ENCODE measurements at places on chromosomes 3 and 15. TPM values are rescaled to one million over a fixed set of nuclear protein-coding genes. Genes with fewer than 3 reads are reported as not detected.

- H3K4me3 ChIP-seq: no peak overlapping the region
- DNase-seq: no peak
- no peaks in the 10 kb centered on the region for H3K4me1 ChIP-seq
- no peak overlapping the region for H3K27ac ChIP-seq
- H3K36me3 ChIP-seq: no peaks in the 10 kb centered on the region
Measured at GRCh38 chr3:149487598-149488197, 13.2 kb downstream of the TM4SF4 start.

- H3K27me3 ChIP-seq: no peaks in the 10 kb centered on the region
- no peak overlapping the region for H3K27ac ChIP-seq
- DNase-seq: no peak
Measured at GRCh38 chr3:108239082-108239481, 16.9 kb upstream of the IFT57 start.

GRCh38 chr15:44598892-44599291 is 61.9 kb downstream of the EIF3J start:
- H3K4me1 ChIP-seq: no peaks in the 10 kb centered on the region
- no peak overlapping the region for H3K27ac ChIP-seq
- DNase-seq: no peak
- no peaks in the 10 kb centered on the region for H3K27me3 ChIP-seq
- H3K36me3 ChIP-seq: peaks cover 96% of the 10 kb centered on the region

SNURF gene
- total RNA-seq: 8.1 TPM

THAP10 gene
- total RNA-seq: 1.4 TPM

- no peaks in the 10 kb centered on the region for H3K36me3 ChIP-seq
- no peak overlapping the region for H3K27ac ChIP-seq
- DNase-seq: no peak
Measured at GRCh38 chr3:61664105-61664482, 102.7 kb downstream of the PTPRG start.

ELL3 gene
- total RNA-seq: 11.4 TPM

All from tibial nerve (tissue), 4 donors.